ENCODE measurements at places on chromosomes 2 and 18.

- no peak for DNase-seq
Observed at GRCh38 chr2:210844016-210844415, 287.6 kb downstream of the CPS1 start.

- DNase-seq, result no peak
Observed at GRCh38 chr2:130819226-130819607, 17.5 kb upstream of the ARHGEF4 start.

DNA sequence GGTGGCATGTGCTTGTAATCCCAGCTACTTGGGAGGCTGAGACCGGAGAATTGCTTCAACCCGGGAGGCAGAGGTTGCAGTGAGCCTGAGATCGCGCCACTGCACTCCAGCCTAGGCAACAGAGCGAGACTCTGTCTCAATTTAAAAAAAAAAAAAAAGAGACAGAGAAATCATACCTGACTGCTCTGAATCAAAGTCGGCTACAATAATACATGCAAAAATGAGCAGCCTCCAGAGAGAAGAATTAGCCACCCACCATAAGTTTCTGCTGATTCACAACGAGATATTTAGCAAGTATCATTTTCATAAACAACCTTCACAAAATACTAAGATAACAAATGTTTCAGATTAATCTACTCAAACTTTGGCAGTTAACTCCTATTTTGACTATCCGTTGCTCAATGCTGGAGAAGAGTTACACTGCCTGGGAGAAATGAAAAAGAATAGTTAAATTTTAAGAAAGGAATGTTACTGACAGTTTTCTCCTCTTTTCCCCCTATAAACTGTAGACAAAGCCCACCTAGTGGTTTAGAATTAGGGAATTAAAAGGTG, 1.5 kb downstream of the OSBPL1A start:
- DNase-seq, result no peak

DNA sequence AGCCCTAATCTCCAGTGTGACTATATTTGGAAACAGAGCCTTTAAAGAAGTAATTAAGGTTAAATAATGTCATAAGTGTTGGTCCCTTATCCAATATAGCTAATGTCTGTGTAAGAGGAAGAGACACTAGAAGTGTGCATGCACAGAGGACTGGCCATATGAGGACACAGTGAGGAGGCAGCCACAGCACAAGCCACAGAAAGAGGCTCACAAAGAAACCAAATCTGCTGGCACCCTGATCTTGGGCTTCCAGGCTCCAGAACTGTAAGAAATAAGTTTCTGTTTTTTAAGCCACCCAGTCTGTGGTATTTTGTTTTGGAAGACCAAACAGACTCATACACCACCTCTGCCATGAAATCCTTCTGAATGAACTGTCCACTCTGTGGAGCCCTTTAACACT, 186.4 kb upstream of the SLC39A10 start:
- no peak for DNase-seq

- no peak for DNase-seq
Observed at GRCh38 chr2:192150166-192150565, 44.6 kb downstream of the TMEFF2 start.

DNA sequence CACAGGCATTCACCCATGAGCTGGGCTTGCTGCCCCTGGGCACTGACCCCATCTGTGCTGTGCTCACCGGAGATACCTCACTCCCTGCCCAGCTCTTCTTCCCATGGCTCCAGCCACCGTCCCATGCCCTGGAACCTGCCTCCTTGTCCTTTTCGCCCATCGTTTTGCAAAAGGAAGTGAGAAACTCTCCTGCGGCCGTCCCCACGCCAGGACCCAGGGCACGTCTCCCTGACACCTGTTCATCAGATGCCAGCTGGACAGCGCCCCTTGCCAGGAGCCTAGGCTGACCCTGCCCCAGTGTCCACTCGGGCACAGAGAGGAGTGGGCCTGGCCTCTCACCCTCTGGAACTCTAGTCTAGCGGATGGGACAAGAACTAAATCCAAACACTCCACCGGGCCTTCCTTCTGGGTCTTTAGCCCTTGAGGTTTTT, 238.6 kb downstream of the SEPTIN10 start:
- DNase-seq, result no peak

GRCh38 chr2:61016392-61017002, 1.0 kb upstream of the PEX13 start:
- DNase-seq, result no peak

- no peak for DNase-seq
Observed at GRCh38 chr2:119485336-119486110, 38.8 kb downstream of the SCTR start.

- DNase-seq, result no peak
Observed at GRCh38 chr2:223141606-223142005, 89.6 kb downstream of the KCNE4 start.

GRCh38 chr18:53906681-53907080, 317.8 kb downstream of the MBD2 start:
- DNase-seq, result no peak

- DNase-seq, result peak; percentile 40
Observed at GRCh38 chr2:9737053-9737875, 106.0 kb upstream of the TAF1B start.

DNA sequence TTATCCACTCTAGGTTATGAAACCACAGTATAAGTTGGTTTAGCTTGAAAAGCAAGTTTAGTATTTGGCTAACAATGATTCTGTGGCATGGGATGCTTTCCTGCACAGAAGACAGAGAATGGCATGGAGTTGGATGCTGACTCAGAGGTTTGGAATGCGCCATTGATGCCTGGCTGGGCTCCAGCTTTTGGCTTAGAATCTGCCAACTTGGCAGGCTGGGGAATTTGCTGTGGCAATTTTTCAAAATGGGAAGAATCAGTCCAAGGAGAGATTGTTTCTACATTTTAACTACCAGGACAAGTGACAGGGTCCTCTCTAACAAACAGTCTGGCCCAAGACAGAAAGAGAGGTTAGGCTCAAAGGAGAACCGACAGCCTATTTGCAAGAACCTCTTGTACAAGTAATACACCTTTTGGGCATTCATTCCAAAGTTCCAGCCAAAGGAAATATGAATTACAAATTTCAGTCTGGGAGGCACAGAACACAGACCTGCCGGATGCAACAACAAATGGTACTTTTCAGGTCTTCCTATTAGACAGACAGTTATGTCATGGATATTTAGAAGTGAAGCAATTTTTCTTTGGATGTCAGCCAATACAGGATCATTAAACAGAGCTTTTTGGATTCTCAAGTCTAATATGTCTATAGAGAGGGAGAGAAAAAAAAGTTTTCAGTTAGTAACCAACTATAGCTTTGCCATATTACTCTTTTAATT, 1027.7 kb downstream of the TMEM182 start:
- DNase-seq, result peak; percentile 52

- no peak for DNase-seq
Observed at GRCh38 chr18:41647914-41648313, 307.1 kb upstream of the PIK3C3 start.

DNA sequence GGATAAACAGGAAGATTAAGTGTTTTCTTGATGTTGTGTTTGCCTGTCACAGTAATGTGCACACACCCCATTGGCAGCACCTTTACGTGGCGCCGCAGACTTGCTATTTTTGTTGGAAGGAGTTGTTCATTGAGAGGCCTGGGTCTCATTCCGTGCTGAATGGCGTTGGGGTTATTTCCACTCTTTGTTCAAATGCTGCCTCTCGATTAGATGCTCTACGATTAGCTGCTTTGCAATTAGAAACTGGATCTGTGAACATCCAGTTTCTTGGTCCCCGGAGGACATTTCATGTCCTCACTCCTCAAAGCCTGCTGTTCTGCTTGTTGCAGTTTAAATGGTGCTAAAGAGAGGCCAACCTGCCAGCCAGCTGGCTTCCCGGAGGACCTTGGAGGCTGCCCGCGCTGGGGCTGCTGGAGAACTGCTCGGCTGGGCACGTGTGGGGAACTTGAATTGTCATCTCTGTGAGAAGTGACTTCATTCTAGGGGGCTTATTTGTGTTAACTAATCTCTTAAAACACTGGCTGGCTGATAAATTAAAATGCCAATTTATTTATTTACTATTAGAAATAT, 117.4 kb upstream of the NABP1 start:
- DNase-seq, result no peak

DNA sequence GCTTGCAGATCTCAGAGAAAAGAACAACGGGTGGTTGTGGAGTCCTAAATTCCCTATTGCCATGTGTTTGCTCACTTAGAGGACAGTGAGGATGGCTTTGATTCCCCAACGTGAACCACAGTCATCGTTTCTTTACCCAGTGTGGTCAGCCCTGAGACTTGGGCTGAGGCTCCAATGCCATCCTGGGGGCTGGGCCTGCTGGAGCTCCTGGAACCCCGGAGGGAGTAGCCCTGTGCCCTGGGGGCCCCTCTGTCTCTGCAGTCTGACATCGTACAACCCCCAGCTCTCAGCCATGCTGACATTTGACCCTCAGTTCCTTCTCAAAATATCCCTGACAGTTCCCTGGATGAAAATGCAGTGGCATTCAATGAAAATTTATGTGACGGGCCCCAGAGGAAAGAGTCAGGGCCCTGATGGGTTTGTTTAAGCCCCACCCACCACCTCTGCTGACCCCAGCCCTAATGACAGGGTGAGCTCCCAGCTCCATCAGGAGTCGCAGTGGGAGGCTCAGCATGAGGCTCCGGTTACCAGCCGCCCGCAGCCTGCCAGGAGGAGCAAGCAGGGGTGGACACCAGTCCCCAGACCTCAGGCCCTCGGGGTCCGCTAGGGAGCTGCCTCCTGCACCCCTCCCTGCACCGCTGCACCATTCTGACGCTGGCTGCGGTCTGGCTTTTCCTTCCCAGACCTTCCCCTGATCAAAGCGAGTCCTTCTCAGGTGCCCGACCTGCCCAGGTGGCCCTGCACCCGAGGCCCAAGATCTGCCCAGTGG, 120.9 kb downstream of the TWIST2 start:
- no peak for DNase-seq

- no peak for DNase-seq
Observed at GRCh38 chr18:75582406-75582821, 154.9 kb upstream of the SMIM21 start.

DNA sequence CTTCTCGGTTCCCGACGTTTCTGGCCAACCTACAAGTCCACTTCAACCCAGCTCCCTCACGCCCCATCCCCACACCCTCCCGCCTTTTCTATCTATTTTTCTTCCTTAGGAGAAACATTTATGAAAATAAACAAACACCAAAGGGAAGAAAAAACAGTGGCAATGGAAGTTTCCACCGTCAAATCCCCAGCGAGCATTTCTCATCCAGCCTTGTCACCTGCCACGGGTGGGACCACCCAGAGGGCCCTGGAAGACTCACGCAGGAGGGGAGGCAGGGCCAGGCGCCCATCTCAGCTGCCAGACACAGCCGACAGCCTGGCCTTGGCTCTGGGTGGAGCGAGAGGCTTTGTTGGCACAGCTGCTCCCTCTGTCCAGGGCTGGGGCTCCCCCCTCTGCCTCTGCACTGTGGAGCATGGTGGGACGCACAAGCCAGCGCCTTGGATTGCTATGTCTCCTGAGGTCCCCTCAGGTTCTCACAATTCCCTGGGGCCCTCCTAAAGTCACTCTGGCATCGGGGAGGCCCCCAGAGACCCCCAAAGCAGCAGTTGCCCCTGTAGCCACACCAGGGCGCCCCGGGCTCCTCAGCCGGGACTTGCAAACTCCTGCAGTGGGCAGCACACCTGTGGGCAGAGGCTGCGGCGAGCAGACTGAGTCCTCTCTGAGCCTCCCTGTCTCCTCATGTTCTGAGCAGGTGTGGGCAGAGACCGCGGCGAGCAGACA, 395.7 kb upstream of the SALL3 start:
- no peak for DNase-seq

GRCh38 chr2:231480781-231481180, 16.5 kb upstream of the NCL start:
- no peak for DNase-seq

DNA sequence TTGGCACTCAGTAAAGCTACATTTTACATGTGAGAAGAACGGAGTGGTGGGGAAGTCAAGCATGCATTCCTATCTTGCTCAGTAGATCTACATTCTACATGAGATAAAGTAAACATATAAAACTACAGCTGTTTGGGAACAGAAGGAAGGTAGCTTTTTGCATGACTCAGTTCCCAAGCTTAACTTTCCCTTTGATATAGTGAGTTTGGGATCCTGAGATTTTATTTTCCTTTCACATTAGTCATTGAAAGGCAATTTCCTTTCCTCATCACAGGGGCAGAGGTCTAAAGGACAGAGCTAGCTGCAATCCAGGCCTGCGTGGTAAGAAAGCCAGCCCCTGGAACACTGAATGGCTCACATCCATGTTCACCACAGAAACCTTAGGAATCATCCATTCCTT, 257.2 kb downstream of the SRBD1 start:
- peak; percentile 18 for DNase-seq

DNA sequence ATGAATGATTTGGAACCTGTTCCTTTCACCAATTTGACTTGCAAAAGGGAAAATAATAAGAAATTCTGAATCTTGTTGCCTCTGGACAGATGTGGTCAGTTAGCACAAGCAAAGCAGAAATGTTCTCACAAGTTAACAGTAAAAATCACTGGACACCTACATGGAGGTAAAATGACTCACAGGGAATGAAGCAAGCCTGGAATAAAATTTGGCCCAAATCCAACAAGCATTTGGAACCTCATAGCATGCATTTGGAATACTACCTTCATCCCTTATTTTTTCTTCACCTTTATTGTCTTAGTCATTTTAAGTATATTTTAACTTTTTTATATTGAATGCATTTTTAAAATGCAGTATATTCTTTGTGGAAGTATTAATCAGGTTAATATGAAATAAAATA, 602.9 kb downstream of the ARHGAP15 start:
- peak; percentile 5 for DNase-seq

DNA sequence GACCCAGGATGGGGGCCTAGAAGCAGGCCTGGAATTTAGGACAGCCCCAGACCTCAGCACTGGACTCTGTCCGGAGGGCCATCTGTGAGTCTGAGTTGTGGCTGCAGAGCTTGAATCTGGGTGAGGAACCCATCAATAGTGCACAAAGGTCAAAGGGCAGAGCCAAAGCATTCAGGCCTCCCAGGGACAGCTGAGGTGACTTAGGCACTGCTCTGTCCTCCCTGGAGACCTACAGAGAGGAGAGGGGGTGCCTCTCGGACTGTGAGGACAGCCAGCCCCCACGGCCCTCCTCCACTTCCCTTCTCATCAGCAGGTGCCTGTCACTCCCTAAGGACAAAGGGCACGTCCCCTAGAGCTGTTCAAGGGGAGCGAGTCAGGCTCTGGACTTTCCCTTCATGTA, 25.1 kb upstream of the PRLH start:
- no peak for DNase-seq

- DNase-seq, result peak; percentile 41
Observed at GRCh38 chr2:12965540-12966269, 249.0 kb downstream of the TRIB2 start.

GRCh38 chr18:50310080-50310479, 22.6 kb upstream of the CXXC1 start:
- DNase-seq, result no peak

DNA sequence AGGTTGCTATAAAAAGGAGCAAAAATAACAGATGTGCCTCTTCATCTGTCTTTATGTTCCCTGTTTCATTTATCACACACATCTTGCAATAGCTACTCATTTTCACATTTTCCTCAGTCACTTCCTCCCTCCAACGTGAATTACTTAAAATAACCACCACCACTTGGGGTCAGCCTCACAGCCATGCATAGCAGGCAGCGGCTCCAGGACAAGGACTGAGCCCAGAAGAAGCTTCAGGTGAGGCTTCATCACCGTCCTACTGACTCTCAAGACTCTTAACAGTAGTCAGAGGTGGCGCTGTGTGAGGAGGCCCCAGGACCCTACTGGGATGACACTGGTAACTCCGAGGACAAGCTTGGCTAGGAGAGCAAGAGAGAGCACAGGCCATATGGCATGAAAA, 15.5 kb upstream of the ST8SIA5 start:
- no peak for DNase-seq

GRCh38 chr2:8604262-8604661, 77.6 kb upstream of the ID2 start:
- DNase-seq, result no peak

Data from SW480 (cell line).